ENCODE measurements at places on chromosomes 1 and 21. TPM values are rescaled to one million over a fixed set of nuclear protein-coding genes. Genes with fewer than 3 reads are reported as not detected.
A peak's percentile ranks its signal among the peaks of the same experiment; 100 is the strongest.

Gene LCA5L
- 0.22 TPM for total RNA-seq

Gene LCE6A
- total RNA-seq = not detected

DNA sequence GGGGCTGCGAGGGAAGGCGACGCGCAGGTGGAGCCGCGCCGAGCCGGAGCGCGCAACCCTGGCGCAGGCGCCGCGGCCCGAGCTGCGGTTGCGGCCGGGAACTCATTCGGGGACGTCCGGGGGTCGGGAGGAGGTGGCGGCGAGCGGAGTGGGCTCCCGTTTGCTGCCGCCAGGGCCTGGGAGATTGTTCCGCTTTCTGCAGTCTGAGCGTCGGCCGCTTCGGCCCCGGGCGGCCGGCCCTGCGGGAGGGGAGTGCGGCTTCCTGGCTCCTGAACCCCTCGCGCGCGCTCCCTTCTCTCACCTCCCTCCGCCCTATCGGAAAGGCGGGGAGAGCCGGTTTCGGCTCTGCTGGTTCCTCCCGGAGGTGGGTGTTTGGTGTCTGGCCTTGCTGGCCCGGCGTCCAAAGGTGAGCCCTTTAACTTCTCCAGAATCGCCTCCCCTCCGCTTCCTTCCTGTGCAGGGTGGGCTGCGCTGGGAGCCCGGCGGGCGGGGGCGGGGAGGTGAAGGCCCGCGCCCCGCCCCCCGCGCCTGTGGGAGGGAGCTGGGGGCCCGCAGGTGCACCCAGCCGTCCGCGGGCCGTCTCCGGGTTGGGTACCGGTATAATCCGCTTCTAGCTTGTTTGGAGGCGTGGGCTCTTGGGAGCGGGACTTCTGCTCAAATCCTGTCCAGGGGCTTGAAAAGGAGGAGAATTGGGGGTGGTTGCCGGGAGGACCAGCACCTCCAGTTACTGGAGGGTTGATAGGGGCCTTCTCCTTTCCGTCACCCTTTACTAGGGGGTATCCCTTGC lies 683 bp downstream of the LRRC8D start:
- H3K36me3 ChIP-seq = peaks cover 3% of the 10 kb centered on the region
- no peaks in the 10 kb centered on the region for H3K27me3 ChIP-seq
- peak overlapping the region; percentile 55 for H3K27ac ChIP-seq
- H3K4me1 ChIP-seq = peaks cover 26% of the 10 kb centered on the region
- peak; percentile 65 for DNase-seq

DNA sequence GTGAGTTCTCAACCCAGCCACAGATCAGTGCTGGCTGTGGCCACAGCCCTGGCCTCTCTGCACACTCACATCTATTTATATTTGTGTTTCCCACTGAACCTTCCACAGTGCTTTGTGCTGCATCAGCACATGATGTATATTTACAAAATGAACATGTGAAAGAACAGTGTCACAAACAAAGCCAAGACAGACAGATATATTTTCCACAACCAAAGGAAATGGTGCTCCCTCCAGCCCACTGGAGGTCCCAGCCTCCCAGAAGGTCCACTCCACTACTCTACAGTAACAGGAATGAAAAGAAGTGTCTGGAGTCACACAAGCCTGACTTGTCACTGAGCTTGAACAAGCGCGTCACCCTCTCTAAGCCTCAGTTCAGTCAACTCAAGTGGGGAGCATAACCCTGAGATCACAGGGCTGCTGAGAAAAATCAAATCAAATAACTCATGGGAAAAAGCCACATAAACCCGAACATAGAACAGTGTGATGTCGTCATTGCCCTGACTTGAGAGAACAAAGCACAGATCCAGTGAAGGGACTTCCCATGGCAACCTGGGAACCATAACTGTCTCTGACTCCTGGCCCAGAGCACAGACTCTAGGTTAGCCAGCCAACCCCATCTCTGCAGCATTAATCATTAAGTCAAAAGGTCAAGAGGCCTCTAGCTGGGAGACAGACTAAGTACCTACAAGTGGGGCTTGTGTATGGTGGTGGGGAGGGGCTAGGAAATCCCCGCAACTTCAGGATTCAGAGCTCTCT lies 121.2 kb downstream of the TRABD2B start:
- no peaks in the 10 kb centered on the region for H3K36me3 ChIP-seq
- H3K27ac ChIP-seq = no peak overlapping the region
- H3K27me3 ChIP-seq = peaks cover 7% of the 10 kb centered on the region
- H3K4me3 ChIP-seq = no peak overlapping the region

- H3K4me3 ChIP-seq = no peak overlapping the region
- H3K36me3 ChIP-seq = no peaks in the 10 kb centered on the region
- no peaks in the 10 kb centered on the region for H3K4me1 ChIP-seq
- no peak for DNase-seq
- H3K27ac ChIP-seq = no peak overlapping the region
These were observed 342.0 kb downstream of the USP25 start for GRCh38 chr21:16071761-16072160.

- no peaks in the 10 kb centered on the region for H3K27me3 ChIP-seq
- peaks cover 42% of the 10 kb centered on the region for H3K4me1 ChIP-seq
- H3K4me3 ChIP-seq = peak overlapping the region; percentile 0
- DNase-seq = peak; percentile 39
- H3K27ac ChIP-seq = peak overlapping the region; percentile 30
- no peaks in the 10 kb centered on the region for H3K36me3 ChIP-seq
These were observed 3.2 kb upstream of the RXFP4 start for GRCh38 chr1:155938220-155938627.
